Muscle of arm (tissue), 14 donors: ENCODE measurements at places on chromosomes 16 and 17. TPM values are rescaled to one million over a fixed set of nuclear protein-coding genes. Genes with fewer than 3 reads are reported as not detected.

The GAS7 gene
- polyA plus RNA-seq = 97.0 TPM

The MILR1 gene
- polyA plus RNA-seq = 7.4 TPM

The PPY gene
- polyA plus RNA-seq = not detected

The ICAM2 gene
- polyA plus RNA-seq = 24.8 TPM

The RGS11 gene
- 0.59 TPM for polyA plus RNA-seq
